ENCODE measurements at places on chromosomes 3 and 15. TPM values are rescaled to one million over a fixed set of nuclear protein-coding genes. Genes with fewer than 3 reads are reported as not detected.

- H3K4me1 ChIP-seq: no peaks in the 10 kb centered on the region
- no peaks in the 10 kb centered on the region for H3K36me3 ChIP-seq
- H3K27ac ChIP-seq: no peak overlapping the region
- no peak for DNase-seq
- no peak overlapping the region for H3K4me3 ChIP-seq
- no peaks in the 10 kb centered on the region for H3K27me3 ChIP-seq
Observed at GRCh38 chr3:115588201-115589115, 34.9 kb upstream of the GAP43 start.

- DNase-seq: no peak
- H3K4me1 ChIP-seq: peaks cover 88% of the 10 kb centered on the region
- H3K27ac ChIP-seq: peak overlapping the region; percentile 54
- H3K36me3 ChIP-seq: no peaks in the 10 kb centered on the region
Observed at GRCh38 chr3:194136519-194137007, 615 bp downstream of the HES1 start.

- no peak overlapping the region for H3K27ac ChIP-seq
- DNase-seq: no peak
- H3K36me3 ChIP-seq: no peaks in the 10 kb centered on the region
- no peaks in the 10 kb centered on the region for H3K4me1 ChIP-seq
Observed at GRCh38 chr15:70320482-70320881, 222.8 kb upstream of the TLE3 start.

- H3K27ac ChIP-seq: no peak overlapping the region
- no peak overlapping the region for H3K4me3 ChIP-seq
- H3K27me3 ChIP-seq: no peaks in the 10 kb centered on the region
- no peak for DNase-seq
- no peaks in the 10 kb centered on the region for H3K4me1 ChIP-seq
Observed at GRCh38 chr3:103393395-103394186, 958.8 kb downstream of the ZPLD1 start.

DNA sequence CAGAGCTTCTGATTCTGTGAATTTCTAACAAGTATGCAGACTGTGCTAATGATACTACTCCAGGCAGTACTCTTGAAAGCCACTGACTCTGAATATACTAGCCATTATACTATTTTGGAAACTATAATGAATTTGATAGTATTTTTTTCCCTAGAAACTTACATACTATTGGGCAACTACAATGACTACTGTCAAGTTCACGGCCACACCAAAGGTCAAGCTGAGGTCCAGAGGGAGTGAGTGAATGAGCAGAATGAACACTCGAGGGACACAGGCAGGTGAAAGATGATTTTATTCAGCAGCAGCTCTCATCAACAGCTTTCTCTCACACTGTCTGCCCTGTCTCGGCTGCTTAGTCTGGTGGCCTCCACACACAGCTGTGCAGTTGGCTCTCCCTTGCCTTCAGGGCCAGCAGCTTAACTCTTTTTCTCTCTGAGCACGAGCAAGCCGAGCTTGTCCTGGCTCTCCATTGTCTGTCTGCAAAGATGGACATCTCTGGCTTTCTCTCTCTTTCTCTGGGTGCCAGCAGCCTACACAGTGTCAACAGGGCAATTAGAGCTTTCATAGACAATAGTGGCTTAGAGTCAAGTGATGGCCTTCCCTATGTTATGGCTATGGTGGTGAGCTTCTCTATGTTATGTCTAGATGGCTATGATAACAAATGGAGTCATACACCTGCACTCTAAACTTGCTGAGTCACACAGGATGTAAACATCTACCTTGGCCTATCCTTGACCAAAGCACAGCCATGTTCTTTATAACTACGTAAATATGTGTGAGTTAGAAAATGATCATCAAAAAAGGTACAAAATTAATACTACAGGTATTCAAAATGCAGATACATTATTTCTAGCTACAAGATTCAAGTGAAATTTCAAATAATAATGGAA lies 362.4 kb downstream of the CGGBP1 start:
- DNase-seq: no peak
- H3K27ac ChIP-seq: no peak overlapping the region
- H3K27me3 ChIP-seq: no peaks in the 10 kb centered on the region
- no peaks in the 10 kb centered on the region for H3K36me3 ChIP-seq
- no peaks in the 10 kb centered on the region for H3K4me1 ChIP-seq

DNA sequence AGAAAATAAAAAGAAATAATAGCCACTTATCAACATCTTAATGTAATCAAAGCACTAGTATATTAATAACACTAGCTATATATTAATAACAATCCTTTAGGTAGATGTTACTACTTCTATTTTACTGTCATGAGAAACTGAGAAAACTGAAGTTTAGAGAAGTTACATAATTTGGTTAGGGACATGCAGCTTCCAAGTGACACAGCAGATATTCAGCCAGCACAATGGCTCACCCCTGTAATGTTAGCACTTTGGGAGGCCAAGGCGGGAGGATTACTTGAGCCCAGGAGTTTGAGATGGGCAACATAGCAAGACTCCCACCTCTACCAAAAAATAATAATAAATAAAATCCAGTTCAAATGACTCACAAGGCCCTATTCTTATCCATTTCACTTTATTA lies 1.9 kb upstream of the UBR1 start:
- DNase-seq: no peak
- H3K36me3 ChIP-seq: no peaks in the 10 kb centered on the region
- peaks cover 11% of the 10 kb centered on the region for H3K4me1 ChIP-seq
- no peak overlapping the region for H3K4me3 ChIP-seq
- no peak overlapping the region for H3K27ac ChIP-seq

SGO1 gene
- 23.5 TPM for total RNA-seq

LRRK1 gene
- total RNA-seq: 21.6 TPM

ADAM10 gene
- 158 TPM for total RNA-seq

C3orf49 gene
- not detected for total RNA-seq

Measured in HCT116 (cell line).